ENCODE measurements at places on chromosomes 1 and 21. TPM values are rescaled to one million over a fixed set of nuclear protein-coding genes. Genes with fewer than 3 reads are reported as not detected.

Gene AKNAD1
- not detected for total RNA-seq

Gene CFHR3
- 0.52 TPM for total RNA-seq

Gene TNFRSF4
- not detected for total RNA-seq

Gene LMX1A
- not detected for total RNA-seq

Gene IGSF9
- 28.1 TPM for total RNA-seq

Gene FAM177B
- not detected for total RNA-seq

GRCh38 chr1:53754484-53755312 is 15.7 kb upstream of the GLIS1 start:
- DNase-seq, result no peak
- H3K27ac ChIP-seq, result no peak overlapping the region
- no peak overlapping the region for H3K4me3 ChIP-seq
- H3K4me1 ChIP-seq, result no peaks in the 10 kb centered on the region
- H3K36me3 ChIP-seq, result no peaks in the 10 kb centered on the region

- H3K4me3 ChIP-seq, result peak overlapping the region; percentile 65
- H3K27me3 ChIP-seq, result no peaks in the 10 kb centered on the region
- no peak for DNase-seq
- peaks cover 46% of the 10 kb centered on the region for H3K4me1 ChIP-seq
These were observed 1.8 kb downstream of the FHL3 start for GRCh38 chr1:38003261-38004250.

DNA sequence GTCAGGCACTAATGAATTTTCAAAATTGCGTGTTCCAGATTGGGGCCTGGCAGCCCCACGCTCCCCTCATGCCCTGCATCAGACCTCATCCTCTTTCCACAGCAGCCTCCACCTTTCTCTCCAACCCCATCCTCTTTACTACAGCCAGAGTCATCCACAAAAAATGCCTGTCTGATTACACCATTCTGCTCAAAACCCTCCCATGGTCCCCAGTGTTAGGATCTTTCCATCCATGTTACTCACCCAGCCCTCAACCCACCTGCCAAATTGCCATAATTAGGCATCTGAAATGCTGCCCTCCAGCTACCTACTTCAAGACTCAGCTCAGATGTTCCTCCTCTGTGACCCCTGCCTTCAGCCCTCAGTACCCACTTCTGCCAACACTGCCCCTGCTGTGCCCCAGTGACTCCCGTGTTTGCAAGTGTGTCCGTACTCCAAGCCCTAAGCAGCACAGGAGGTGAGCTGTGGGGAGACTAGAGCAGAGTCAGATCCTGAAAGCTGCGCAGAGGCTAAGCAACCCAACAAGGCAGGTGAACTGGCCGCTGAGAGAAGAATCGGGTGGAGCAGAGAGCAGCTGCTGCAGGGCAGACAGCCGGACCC is 715 bp upstream of the ARTN start:
- H3K4me1 ChIP-seq, result peaks cover 32% of the 10 kb centered on the region
- H3K27ac ChIP-seq, result no peak overlapping the region
- peak overlapping the region; percentile 58 for H3K4me3 ChIP-seq
- DNase-seq, result no peak
- no peaks in the 10 kb centered on the region for H3K27me3 ChIP-seq
- H3K36me3 ChIP-seq, result no peaks in the 10 kb centered on the region

DNA sequence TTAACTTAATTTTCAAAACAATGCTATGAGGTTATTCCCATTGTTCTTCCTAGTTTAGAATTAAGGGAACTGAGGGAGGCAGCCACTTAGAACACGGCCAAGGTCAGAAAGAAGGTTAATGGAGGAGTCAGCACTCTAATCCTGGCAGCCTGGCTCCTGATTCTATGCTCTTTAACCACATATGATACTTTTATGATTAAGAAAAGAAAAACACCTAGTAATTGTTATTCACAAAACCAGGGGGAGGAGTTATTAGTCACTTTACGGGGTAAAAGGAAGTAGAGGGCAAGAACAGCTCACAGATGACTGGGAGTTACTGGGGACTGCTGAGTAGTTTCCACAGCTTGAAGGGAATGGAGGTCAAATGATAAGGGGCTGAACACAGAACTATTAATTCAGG is 38.6 kb downstream of the GADD45A start:
- H3K4me3 ChIP-seq, result no peak overlapping the region
- H3K27me3 ChIP-seq, result no peaks in the 10 kb centered on the region
- H3K27ac ChIP-seq, result no peak overlapping the region
- no peaks in the 10 kb centered on the region for H3K36me3 ChIP-seq

GRCh38 chr1:206062464-206062863 is 9.5 kb downstream of the RHEX start:
- DNase-seq, result no peak
- no peaks in the 10 kb centered on the region for H3K27me3 ChIP-seq
- H3K4me3 ChIP-seq, result no peak overlapping the region
- no peaks in the 10 kb centered on the region for H3K36me3 ChIP-seq
- no peaks in the 10 kb centered on the region for H3K4me1 ChIP-seq

- no peaks in the 10 kb centered on the region for H3K36me3 ChIP-seq
- H3K4me1 ChIP-seq, result peaks cover 12% of the 10 kb centered on the region
- no peak overlapping the region for H3K4me3 ChIP-seq
- no peaks in the 10 kb centered on the region for H3K27me3 ChIP-seq
These were observed 274.5 kb downstream of the TM2D1 start for GRCh38 chr1:61450454-61450853.

DNA sequence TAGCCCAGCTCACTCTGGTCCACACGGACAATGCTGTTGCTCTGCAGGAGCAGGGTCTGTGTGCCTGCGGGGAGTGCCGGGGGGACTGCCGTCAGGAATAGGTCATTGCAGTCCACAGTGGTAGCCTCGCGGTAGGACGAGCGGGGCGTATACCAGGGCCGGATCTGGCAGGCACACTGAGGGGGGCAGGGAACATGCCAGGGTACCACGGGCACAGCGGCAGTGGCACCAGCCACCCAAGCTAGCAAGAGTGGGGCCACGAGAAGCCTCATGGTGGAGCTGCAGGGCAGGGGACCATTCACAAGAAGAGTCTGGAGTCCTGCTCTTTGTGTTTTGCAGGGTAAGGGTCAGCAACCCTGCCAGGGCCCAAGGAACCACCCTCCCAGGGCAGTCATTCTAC is 65.8 kb downstream of the LRRN2 start:
- no peak overlapping the region for H3K4me3 ChIP-seq
- H3K27ac ChIP-seq, result no peak overlapping the region
- no peaks in the 10 kb centered on the region for H3K36me3 ChIP-seq
- H3K4me1 ChIP-seq, result peaks cover under 1% of the 10 kb centered on the region
- no peaks in the 10 kb centered on the region for H3K27me3 ChIP-seq

DNA sequence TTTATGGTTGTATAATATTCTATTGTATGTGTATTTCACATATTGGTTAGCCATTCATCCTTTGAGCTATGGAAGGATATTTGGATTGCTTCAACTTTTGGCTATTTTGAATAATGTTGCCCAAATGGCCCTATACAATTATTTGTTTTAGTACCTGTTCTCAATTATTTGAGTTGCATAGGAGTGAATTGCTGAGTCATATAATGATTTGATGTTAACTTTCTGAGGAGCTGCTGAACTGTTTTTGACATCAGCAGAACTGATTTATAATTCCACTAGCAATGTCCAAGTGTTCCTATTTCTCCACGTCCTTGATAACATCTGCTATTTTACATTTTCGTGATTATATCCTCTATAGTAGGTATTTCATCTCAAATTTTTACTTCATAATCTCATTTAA is 839.9 kb downstream of the KCNT2 start:
- H3K4me1 ChIP-seq, result no peaks in the 10 kb centered on the region
- no peaks in the 10 kb centered on the region for H3K36me3 ChIP-seq
- no peaks in the 10 kb centered on the region for H3K27me3 ChIP-seq
- no peak overlapping the region for H3K4me3 ChIP-seq
- no peak overlapping the region for H3K27ac ChIP-seq
- no peak for DNase-seq

- no peak overlapping the region for H3K4me3 ChIP-seq
- no peaks in the 10 kb centered on the region for H3K27me3 ChIP-seq
- H3K4me1 ChIP-seq, result no peaks in the 10 kb centered on the region
- no peak overlapping the region for H3K27ac ChIP-seq
These were observed 93.1 kb upstream of the HAO2 start for GRCh38 chr1:119275145-119276134.

GRCh38 chr21:20997636-20998455 is at the start of gene NCAM2:
TSS of gene NCAM2 (plus strand) at chr21:20998409.
- peaks cover 14% of the 10 kb centered on the region for H3K4me1 ChIP-seq
- peak within 1 kb of the TSS; percentile 58 for H3K4me3 ChIP-seq
- H3K27me3 ChIP-seq, result peaks cover 17% of the 10 kb centered on the region
- no peak for DNase-seq

DNA sequence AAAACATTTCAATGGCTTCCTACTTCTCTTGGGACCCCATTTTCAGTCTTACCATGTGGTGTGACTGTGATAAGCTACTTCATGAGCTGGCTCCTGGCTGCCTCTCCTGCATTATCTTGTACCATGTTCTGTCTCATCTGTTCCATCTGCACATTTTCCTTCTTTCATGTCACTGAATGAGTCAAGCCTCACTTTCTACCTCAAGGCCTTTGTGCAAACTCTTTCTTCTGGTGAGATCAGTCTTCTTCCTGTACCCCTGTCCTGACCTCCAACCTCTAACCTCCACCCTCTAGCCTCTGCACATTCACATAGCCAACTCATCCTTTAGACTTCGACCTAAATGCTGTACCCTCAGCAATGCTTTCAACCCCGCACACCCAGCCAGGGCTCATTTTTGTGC is 9.6 kb upstream of the FAM78B start:
- no peak overlapping the region for H3K4me3 ChIP-seq
- H3K27ac ChIP-seq, result no peak overlapping the region
- DNase-seq, result no peak
- no peaks in the 10 kb centered on the region for H3K27me3 ChIP-seq
- H3K36me3 ChIP-seq, result no peaks in the 10 kb centered on the region

- H3K27me3 ChIP-seq, result peaks cover 2% of the 10 kb centered on the region
- H3K36me3 ChIP-seq, result no peaks in the 10 kb centered on the region
- no peak for DNase-seq
- no peak overlapping the region for H3K27ac ChIP-seq
These were observed 8.0 kb downstream of the TMPRSS2 start for GRCh38 chr21:41499920-41500319.

DNA sequence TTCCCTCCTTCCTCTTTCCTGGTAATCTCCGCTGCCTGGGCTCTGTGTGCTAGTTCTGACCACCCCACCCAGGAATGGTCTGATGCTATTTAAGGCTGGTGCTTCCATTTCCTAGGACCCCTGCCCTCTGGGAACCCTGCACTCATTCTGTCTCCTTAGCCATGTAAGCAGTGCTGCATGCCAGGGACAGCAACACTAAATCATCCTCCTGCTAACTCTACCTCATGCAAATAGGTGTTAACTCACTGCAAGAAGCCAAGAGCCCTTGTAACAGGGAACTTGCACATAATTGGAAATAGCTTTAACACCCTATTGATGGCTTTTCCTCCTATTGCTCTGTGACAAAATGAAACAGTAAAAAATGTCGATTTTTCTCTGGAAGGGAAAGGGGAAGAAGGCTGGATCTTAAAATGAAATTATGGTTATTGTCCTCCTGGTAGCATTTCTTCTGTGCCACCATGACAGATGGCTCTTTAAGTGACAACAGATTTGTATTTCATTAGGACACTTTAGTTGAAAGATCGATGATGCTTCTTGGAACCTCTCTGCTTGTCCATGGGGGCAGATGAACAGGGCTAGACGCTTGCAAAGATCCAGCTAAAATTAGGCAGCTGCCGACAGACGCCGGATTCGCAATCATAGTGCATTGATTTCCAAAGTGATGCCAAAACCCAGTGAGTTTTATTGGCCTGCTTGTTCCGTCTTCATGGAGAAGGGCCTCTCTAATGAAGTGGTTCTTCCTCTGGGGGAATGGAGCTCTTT is 551.7 kb downstream of the MATN1 start:
- H3K27me3 ChIP-seq, result no peaks in the 10 kb centered on the region
- H3K4me1 ChIP-seq, result no peaks in the 10 kb centered on the region
- no peaks in the 10 kb centered on the region for H3K36me3 ChIP-seq

GRCh38 chr1:238960071-238960470 is 426.3 kb upstream of the CHRM3 start:
- no peak overlapping the region for H3K4me3 ChIP-seq
- no peak overlapping the region for H3K27ac ChIP-seq
- no peak for DNase-seq
- H3K36me3 ChIP-seq, result no peaks in the 10 kb centered on the region
- H3K4me1 ChIP-seq, result no peaks in the 10 kb centered on the region
- no peaks in the 10 kb centered on the region for H3K27me3 ChIP-seq

DNA sequence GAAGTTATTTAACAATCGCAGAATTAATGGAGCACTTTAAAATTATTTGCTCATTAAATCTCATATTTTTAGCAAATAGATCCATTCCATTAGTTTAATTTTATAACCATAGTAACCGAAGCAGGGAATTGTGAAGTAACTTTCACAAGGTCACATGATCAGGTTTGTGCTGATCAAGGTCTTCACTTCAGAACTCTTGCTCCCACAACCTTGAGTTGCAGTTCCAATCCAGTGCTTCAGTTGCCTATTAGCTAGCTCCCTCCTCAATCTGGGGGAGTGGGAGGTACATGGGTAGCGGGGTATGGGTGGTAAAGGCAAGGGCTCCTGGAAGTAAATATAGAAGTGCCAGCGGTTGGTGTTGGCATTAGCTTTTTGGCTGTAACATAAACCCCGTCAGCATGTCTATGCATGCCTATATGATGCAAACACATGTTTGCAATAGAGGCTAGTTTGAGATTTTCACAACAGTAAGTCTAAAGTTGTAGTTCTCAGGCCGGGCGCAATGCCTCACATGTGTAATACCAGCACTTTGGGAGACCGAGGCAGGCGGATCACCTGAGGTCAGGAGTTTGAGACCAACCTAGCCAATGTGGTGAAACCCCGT is 5.8 kb downstream of the ATP5IF1 start:
- H3K4me3 ChIP-seq, result no peak overlapping the region
- no peaks in the 10 kb centered on the region for H3K27me3 ChIP-seq
- DNase-seq, result no peak
- H3K27ac ChIP-seq, result no peak overlapping the region
- H3K4me1 ChIP-seq, result no peaks in the 10 kb centered on the region
- peaks cover 10% of the 10 kb centered on the region for H3K36me3 ChIP-seq

- H3K27me3 ChIP-seq, result no peaks in the 10 kb centered on the region
- no peaks in the 10 kb centered on the region for H3K36me3 ChIP-seq
- H3K27ac ChIP-seq, result no peak overlapping the region
These were observed 39.6 kb upstream of the ARHGAP29 start for GRCh38 chr1:94276988-94277434.
